ENCODE measurements at places on chromosomes 3 and 15.
A peak's percentile ranks its signal among the peaks of the same experiment; 100 is the strongest.

DNA sequence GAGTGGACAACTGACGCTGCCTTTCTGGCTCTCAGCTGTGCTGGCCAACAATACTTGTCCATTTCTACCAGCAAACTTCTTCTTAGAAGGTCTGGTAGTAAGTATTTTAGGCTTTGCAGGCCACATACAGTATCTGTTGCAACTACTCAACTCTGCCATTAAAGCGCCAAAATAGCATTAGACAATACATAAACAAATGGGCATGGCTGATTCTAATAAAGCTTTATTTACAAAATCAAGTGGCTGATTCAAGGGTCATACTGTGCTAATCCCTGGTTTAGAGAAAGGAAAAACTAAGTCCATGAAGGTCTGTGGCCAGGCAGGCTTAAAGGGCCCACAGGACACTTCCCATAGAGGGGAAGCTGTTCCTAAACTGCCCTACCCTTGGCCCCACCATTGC, 26.3 kb upstream of the TPM1 start:
- no peak for DNase-seq

- no peak for DNase-seq
These were observed 319.9 kb upstream of the ICE2 start for GRCh38 chr15:60798821-60799220.

- peak; percentile 53 for DNase-seq
These were observed at the start of gene SHF for GRCh38 chr15:45187894-45188830. TSS of gene SHF (minus strand) at chr15:45187966. CDS start at chr15:45187951, 15 bp downstream.

DNA sequence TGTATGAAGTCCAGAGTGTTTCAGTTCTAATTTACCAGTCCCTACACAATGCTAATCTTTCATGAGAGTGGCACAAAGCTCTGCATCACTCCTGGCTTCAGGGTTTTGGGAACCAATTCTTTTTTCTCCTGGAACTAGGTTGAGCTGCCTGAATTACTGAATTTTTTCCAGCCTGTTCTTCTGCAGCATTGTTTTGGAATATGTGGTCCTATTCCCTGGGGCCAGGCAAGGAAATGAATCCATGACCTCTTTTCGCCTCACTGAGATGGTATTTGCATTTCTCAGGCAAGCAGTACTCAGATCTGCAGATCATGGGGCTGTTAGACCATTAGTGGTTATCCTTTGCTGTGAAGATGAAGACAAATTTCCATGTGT, 25.6 kb upstream of the GPR171 start:
- DNase-seq: no peak

- DNase-seq: no peak
These were observed 62.4 kb downstream of the ZBTB20 start for GRCh38 chr3:115084686-115085085.
